Activated T-helper 1 cell treated with anti-CD3 and anti-CD28 coated beads, Interleukin-12 subunit alpha, Interleukin-12 subunit beta, Interleukin-2, Interleukin-4 antibody, amounts not matched to agents 30 ng/mL and 10 ng/mL and 1 ng/mL, durations not matched to agents 14 hours and 24 hours and 36 hours (primary cell): ENCODE measurements at places on chromosomes 1 and 21. TPM values are rescaled to one million over a fixed set of nuclear protein-coding genes. Genes with fewer than 3 reads are reported as not detected.

DNA sequence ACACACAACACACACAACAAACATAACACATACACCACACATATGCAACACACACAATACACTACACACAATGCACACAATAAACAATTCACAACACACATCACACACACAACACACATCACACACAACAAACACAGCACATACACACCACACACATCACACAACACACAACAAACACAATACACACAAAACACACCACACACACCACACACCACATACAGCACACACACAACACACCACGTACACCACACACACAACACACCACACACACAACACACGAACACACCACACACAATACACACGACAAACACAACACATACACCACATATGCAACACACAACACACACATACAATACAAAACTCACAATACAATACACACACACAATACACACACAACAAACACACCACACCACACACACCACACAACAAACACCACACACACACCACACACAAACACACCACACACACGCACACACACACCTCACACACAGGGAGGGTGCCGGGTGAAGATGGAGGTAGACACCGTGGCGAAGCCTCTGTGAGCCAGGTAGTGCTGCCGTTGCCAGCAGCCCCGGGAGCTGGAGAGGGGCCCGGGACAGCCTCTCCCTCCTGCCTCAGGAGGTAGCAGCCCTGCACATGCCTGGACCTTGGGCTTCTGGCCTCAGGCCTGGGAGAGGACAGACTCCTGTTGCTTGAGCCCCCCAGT lies 30.4 kb upstream of the C1orf174 start:
- no peak for DNase-seq

- no peak for DNase-seq
Measured at GRCh38 chr1:87821335-87821697, 492.6 kb downstream of the LMO4 start.

DNA sequence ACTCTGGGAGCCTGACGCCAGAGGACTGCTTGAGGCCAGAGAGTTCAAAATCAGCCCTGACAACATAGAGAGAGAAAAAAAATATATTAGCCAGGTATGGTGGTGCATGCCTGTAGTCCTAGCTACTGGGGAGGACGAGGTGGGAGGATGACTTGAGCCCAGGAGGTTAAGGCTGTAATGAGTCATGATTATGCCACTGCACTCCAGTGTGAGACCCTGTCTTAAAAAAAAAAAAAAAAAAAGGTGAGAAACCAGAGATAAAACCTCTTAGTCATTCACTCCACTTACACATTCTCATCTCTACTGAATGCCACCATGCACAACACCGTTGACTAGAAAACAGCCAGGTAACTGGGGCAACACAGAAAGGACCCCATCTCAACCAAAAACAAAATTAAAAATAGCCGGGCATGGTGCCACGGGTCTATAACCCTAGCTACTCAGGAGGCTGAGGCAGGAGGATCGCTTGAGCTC lies 178.1 kb downstream of the SLC45A1 start:
- DNase-seq, result no peak

DNA sequence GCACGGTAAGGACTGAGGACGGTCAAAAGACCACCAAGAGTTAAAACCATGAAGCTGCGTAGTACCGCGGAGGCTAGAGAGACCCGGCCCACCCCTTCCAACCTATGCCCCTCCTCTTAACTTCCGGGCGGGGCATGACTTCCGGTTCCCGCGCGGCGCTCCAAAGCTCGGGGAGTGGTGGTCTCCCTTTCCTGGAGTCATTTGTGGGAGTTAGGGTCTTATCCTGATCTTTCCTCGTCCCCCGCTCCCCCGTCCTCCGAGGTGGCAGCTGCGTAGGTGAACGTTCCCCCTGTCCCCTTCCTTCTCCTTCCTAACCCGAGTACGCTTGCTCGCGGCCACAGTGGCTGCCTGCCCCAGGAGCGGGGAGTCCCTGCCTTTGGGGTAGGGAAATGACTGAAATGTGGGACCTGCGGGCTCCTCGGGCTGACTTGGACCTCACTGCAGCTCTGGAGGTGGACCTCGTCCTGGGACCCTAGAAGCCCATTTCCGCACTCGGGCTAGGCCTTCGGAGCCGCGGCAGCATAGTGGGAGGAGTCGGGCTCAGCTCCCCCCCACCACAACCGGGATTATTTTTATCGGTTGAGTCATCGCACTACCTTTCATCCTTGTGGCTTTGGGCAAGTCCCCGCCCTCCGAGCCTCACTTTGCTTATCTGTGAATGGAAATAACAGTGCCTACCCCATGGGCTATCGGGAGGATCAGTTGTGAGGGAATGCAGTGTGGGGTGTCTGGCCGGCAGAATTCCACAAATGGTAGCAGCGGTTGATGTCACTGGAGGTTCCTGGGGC lies 24.1 kb downstream of the CELA3A start:
- DNase-seq, result peak; percentile 90

- no peak for DNase-seq
Measured at GRCh38 chr1:46224966-46225365, 21.8 kb downstream of the LURAP1 start.

The ESPN gene
- total RNA-seq, result 1.2 and 1.8 TPM in 2 replicates

The PRDM16 gene
- not detected in 2 replicates for total RNA-seq
